ENCODE measurements at places on chromosomes 7 and 10. TPM values are rescaled to one million over a fixed set of nuclear protein-coding genes. Genes with fewer than 3 reads are reported as not detected.

DNA sequence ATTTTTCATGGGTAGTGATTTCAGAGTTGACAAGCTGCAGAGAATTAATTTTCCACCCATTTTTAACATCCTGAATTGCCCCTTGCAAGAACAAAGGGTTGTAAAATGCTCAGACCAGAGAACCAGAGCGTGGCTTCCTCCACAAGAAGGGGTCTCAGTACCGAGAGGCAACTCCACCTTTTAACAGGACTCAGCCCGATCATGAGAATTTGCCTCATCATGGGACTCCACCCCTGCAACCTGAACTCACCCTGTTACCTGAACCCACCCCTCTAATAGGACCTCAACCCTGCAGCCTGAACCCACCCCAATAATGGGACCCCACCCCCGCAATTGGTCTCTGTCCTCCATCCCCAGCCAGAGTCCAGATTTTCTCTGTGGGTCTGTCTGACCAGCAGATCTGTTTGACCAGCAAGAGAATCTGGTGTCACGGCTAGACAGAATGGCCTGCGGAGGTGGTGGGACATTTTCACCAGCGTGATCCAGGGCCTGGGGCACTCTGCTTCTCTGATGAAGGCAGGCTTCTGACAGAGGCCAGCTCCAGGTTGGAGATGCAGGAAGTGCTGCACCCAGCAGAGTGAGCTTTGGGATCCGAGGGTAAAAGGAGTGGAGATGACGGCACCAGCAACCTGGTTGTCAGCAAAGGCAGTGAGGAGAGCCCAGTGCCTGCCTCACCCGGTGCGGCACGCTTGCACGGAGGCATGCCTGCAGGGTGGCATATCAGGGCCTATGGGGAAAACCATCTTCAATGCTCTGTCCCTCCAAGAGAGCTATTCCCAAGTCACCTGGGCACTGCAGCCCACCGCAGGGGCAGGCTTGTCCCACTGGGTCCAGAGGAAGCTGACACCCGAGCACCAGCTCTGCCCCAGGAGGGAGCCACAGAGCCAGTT is 136.6 kb downstream of the TCERG1L start:
- no peak for DNase-seq

DNA sequence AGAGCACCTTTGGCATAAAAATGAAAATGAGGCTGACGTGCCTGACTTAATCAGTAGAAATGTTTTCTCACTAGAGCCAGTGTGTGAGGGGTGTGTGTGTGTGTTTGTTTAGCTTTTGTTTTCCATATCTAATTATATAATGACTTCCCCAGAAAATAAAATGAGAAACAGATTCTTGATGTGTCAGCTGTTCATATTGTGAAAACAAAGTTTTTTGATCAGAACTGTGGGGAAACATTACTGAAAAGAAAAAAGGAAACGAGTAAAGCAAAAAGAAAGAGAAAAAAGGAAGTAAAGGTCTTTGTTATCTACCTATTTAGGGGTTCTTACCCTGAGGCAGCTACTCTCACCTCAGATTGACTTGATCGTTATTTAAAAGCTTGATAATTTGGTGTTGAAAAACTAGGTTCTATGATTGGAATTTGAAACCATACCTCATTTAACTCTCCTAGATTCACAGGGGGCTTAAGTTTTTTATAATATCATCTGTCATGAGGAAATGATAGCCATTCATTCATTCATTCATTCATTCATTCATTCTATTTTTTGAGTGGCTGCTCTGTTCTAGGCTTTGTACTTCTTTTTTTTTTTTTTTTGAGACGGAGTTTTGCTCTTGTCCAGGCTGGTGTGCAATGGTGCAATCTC is 58.0 kb downstream of the CREM start:
- DNase-seq, result no peak

- no peak for DNase-seq
Measured at GRCh38 chr10:119415536-119416503, 126.7 kb downstream of the RGS10 start.

GRCh38 chr10:7797582-7797981 is 9.6 kb downstream of the ATP5F1C start:
- DNase-seq, result no peak

The CFAP46 gene
- total RNA-seq, result not detected
